ENCODE measurements at places on chromosomes 4 and X.

DNA sequence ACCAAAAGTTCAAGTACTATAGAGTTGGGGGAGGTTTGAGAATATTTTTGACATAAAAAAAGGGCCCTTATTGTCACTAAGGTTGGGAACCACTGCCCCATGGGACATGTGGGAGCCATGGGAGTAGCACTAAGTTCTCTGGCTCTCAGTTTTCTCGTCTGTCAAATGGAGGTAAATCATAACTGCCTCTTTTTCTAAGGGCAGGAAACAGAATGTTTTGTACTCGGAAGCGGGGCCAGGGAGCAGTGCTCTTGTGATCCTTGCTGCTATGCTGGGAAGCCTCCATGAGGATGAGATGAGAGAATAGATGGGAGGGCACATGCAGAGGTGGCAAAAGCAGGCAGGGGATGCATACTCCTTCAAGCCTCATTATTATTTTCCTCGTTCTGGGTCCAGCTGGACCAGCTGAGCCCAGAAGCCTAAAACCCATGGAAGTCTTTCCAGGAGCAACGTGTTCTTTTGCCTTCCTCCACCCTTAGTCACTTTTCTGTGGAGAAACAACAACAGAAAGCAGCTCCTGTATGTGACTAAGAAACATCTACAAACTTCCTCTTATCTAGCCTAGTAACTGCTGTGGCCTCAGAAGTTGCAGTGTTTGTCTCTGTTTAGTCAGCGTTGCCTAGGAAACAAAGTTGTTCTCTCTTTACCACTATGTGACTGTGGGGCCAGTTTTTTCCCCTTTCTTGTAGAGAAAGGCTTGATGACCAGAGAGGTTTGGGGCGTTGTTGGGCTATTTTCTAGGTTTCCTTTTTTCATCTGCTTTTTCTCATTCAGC lies 64.8 kb downstream of the TSC22D3 start:
- DNase-seq: peak; percentile 91

GRCh38 chr4:73257234-73257633 lies 1.4 kb downstream of the ANKRD17 start:
- peak; percentile 78 for DNase-seq

GRCh38 chr4:183164963-183165362 lies 65.9 kb downstream of the WWC2 start:
- DNase-seq: no peak

DNA sequence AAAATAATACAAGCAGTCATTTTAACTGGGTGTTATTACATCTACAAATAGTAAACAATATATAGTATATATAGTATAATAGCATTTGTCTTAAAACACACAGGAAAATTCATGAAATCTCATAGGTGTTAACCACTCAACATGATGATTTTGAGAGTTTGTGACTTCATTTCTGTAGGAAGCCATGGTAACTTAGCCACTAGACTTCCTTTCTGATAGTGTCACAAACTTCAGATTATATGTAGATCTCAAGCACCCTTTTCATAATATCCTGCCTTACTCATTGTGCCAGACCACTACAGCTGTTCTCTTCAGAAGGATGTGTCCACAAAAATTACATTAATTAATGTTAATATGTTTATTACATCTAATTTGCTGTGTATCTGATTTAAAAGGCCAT lies 1250.6 kb downstream of the ADGRL3 start:
- no peak for DNase-seq

- no peak for DNase-seq
Observed at GRCh38 chrX:133771086-133771646, 214.2 kb downstream of the GPC3 start.
